NCI-H2107 (cell line): ENCODE measurements at places on chromosomes 11 and 22.

GRCh38 chr11:69337211-69337721 lies 43.3 kb downstream of the MYEOV start:
- no peak for DNase-seq

- DNase-seq, result no peak
These were observed 19.1 kb downstream of the SYT13 start for GRCh38 chr11:45267052-45267451.

GRCh38 chr22:23775779-23776375 lies 3.2 kb downstream of the MMP11 start:
- no peak for DNase-seq

- DNase-seq, result no peak
These were observed 84.9 kb downstream of the C11orf91 start for GRCh38 chr11:33615751-33616150.

DNA sequence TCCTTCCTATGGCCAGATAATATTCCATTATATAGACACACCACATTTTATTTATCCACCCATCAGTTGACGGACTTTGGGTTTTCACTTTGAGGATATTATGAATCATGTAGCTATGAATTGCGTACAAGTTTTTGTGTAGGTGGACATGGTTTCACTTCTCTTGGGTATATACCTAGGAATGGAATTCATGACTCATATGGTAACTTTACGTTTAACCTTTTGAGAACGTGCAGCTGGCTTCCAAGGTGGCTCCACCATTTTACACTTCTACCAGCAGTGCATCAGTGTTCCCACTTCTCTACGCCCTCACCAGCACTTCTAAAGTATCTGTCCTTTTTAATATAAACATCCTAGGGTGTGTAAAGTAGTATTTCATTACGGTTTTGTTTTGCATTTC lies 112.0 kb downstream of the PLEKHA7 start:
- no peak for DNase-seq

GRCh38 chr11:3022300-3022967 lies 30.3 kb upstream of the NAP1L4 start:
- no peak for DNase-seq

GRCh38 chr11:130871616-130872015 lies 44.7 kb downstream of the SNX19 start:
- no peak for DNase-seq
